Adipocyte (in vitro differentiated cells): ENCODE measurements at places on chromosomes 3 and 15.
A peak's percentile ranks its signal among the peaks of the same experiment; 100 is the strongest.

DNA sequence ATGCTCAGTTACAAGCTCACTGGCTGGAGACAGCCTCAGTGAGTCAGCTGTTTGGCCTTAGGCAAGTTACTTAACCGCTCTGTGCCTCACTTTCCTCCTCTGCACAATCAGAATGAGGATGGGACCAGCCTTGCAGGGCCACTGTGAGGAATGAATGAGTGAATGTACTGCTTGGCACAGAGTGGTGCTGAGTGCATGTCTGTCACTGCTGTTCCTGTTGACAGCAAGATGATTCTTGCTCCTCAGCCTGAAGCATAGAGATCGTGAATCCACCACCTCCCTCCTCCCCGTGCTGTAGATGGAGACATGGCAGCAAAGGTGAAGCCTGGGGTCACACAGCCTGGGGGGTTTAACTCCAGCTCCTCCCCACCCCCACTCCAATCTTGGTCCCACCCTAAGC lies 14.6 kb upstream of the GRIP2 start:
- no peak for DNase-seq

DNA sequence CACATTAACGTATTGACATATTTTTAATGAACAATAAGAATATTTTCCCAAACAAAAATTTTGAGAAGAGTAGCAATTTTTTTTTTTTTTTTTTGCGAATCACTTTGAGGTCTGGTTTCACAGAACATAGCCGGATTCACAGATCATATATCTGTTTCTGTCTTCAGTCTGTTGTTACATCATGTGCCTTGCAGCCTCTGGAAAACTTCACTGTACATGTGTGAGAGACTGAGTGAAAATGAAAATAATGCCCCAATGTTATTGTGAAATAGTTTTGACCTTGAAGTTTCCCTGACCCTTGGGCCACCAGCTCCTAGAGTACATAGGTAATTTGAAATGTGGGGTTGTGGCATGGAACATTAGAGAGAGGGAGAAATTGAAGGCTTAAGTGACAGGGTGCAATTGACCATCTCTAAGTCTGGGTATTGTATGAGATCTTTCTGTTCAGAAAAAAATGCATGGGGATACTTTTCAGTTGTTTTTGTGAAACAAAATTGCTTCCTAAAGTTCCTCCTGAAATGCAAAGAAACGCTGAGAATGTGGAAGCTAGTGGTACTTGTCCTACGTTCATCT lies 14.0 kb downstream of the ITPR1 start:
- peak; percentile 72 for DNase-seq

DNA sequence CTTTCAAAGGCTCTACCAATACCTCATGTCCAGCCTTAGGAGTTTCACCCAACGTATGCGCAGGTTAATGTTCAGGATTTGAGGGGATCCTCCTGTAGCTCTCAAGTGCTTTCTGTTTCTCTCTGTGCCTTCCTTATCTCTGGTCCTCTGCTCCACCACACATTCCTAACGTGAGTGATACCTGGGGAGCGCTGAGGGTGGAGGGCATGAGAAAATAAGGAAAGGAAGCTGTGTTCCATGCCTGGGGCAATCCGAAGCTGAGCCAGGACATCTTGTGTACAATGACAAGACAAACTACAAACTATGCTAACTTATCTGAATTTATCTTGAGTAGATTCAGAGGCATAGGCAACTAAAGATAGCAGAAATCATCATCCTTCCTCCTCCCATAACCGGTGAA lies 136.4 kb downstream of the SST start:
- DNase-seq, result no peak

DNA sequence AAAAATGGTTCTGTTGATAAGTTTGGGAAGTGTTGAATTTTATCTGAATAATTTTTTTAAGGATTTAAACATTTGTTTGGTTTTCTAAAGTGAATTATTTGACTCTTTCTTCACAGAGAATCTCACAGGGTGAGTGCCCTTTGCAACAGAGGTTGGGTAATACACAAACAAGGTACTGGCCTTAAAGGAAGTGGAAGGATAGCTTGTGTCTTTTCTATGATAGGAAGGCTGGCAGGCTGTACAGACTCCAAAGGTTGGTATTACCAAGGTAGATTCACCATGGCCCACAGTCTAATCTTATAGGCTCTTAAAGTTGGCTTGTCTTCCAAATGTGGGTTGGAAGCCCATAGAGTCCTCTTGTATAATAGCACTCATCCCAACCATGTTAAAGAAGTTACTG lies 311.5 kb downstream of the SV2B start:
- DNase-seq, result no peak

DNA sequence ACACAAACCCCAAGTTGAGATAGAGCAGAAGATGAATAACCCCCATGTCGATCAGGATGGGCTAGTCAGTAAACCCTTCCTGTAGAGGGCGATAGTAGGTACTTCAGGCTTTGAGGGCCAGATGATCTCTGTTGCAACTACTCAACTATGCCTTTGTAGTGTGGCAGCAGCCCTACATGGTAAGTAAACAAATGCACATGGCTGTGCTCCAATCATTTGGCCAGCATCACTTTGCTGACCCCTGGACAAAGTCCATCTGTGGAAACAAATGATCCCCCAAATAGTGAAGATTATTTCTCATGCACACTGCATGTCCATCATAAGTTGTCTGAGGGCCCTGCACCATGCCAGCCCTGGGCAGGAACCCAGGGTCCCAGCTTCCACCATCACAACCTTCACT lies 402.2 kb upstream of the PROK2 start:
- no peak for DNase-seq

- peak; percentile 8 for DNase-seq
These were observed 34.2 kb upstream of the MTMR14 start for GRCh38 chr3:9615003-9615628.

GRCh38 chr3:30181581-30181980 lies 424.8 kb upstream of the TGFBR2 start:
- DNase-seq, result no peak
